ENCODE measurements at places on chromosomes 5 and 9.

- no peak for DNase-seq
Observed at GRCh38 chr5:124570285-124571035, 176.0 kb downstream of the ZNF608 start.

- DNase-seq = no peak
Observed at GRCh38 chr9:5893591-5894236, 3.0 kb downstream of the MLANA start.

DNA sequence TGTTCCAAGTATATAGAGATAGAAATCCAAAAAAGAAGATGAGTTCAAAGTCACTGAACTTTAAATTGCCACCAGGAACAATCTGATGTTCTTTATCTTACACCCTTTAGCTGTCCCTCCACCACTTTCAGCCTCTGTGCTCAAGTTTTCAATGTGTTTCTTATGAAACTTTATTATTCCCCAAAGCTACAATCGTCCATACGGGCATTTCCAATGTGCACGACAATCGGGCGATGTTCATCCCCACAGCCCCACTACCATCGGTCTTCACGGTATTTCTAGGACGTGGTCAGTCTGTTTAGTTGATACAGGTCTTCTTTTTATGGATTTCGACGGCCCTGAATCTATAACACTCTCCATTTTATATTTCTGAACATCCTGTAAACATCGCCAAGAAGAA lies 238.7 kb upstream of the DAP start:
- no peak for DNase-seq

DNA sequence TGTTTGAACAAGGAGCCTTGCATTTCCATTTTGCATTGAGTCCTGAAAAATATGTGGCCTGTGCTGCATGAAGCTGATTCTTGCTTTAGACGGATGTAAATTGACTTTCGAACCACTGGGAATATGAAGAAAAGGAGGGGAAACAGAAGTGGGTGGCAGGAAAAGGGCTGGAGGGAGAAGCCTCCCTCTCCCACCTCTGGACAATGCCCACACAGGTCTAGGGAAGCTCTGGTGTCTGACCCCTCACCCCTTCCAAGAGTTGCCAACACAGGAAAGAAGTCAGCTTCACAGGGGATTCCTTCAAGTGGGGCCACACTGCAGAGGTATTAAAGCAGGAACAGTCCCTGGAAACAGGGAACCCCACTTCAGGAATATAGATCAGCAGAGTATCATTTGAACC lies 52.2 kb downstream of the ZNF366 start:
- no peak for DNase-seq

DNA sequence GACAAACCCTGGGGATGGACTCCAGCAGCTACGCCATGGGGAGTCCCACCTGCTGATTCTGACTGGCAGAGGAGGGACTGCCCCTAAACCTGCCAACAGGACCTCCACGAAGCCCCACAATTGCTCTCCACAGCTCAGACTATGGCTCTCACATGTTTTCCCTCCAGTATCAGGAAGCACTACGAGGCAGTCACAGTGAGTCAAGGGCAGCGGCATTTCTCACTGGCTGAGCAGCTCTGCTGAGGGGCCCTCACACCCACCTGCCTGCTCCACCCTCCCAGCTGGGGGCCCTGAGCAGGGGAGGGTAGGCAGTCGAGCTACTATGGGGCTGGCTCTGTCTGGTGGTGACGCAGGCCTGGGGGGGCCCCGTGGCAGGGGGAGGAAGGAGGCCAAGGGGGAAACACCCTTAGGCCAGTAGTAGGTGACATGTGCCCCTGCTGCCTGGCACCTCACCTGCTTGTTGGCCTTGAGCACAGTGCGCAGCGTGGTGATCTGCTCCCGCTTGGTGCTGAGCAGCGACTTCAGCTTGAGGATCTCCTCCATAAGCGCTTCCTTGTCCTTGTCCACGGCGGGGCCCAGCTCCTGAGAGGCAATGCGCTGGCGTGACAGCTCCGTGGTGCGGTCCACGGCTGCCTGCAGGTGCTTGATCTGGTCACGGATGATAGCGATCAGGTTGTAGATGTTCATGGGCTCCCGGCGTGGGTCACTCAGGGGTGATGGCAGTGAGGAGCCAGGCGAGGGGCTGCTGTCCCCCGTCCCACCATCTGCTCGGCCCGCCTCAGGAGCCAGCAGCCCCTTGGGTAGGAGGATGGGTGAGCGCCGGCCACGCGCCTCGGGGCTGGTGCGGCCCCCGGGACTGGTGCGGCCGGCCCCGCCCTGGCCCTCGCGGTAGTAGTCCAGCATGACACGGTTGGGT lies 46.3 kb downstream of the BICD2 start:
- no peak for DNase-seq

DNA sequence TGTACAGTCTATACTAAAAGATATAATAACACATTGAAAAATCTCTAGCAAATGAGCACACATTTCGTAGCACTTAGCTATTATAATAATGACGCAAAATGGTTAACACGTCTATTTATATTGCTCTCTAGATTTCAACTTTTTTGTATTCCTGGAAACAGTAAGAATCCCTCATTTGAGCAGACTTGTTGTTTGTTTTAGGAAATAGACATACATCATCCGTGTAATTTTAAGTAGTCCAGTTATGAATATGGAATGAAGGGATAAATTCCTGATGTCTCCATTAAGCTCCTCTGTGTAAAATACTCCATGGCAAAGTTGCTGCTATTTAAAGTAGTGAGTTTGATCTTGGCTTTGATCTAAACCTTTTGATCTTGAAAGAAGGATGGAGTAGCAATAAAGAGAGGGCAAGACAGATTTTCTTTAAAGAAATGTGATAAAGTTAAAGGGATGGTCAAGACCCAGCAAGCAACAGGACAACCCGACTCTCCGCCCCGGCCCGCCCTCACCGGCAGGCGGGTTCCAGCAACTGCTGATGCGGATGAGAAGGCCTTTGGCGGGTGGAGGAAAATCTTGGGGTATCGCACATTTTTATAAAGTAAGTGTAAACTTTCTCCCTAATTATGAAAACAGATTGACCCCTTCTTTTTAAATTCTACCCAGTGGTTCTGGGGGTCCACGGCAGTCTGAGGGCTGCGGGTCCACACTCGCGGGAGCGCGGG lies 277.4 kb downstream of the AOPEP start:
- no peak for DNase-seq

- no peak for DNase-seq
Observed at GRCh38 chr9:19998823-19999455, 210.1 kb upstream of the SLC24A2 start.

DNA sequence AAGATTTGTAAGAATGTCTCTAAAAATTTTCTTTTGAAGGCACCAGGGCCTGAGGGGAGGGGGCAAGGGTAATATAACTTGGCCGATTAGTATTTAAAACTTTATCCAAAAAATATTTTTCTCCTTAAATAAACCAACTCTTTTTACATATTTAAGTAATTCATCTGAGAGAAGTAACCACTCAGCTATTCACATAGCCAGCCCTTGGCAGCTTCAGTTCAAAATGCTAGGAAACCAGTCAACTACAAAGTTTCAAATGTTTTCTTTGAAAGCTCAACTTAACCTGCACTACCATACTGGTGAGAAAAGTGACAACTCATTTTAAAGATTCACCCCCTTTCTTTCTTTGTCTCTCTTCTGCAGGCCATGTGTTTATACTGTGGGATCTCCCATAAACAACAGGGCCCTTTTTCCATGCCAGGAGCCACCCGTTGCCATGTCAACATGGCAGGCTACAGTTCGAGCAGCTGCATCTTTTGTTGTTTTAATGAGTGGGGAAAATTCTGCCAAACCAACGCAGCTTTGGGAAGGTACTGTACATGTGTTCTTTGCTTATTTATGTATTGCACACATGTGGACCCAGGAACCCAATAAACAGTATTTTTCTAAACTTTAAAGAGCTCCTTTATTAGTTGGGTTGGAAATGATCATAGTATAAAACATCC lies 46.3 kb downstream of the AOPEP start:
- DNase-seq = no peak

DNA sequence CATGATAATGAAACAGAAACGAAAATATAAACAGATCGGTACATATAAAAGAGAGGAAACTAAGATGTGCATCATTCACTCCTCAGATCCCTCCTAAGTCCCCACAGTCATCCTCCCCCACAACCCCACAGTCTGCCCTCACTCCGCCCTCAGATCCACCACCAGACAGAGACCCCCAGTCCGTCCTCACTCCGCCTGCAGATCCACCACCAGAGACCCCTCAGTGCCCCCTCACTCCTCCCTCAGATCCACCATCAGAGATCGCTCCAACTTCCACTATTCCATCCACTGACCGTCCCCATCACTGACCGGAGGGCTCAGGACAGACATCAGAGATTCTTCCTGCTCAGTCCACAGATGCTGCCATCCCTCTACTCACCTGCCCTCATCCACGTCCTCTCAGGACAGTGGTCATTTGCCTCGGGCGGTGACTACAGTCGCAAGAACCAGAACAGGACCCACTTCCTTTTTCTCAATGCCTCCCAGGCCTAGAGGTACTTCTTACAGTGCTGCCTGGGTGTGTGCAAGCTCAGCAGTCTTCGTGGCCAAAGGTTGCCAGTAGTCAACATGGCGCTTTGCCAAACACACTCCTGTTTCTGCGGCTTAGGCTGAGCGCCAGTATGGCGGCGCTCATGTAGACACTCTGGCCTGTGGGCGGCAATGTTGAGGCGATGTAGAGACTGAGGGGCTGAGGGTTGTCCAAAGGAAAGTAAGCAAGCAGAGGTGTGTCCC lies 8.3 kb upstream of the SPATA31C1 start:
- DNase-seq = no peak

DNA sequence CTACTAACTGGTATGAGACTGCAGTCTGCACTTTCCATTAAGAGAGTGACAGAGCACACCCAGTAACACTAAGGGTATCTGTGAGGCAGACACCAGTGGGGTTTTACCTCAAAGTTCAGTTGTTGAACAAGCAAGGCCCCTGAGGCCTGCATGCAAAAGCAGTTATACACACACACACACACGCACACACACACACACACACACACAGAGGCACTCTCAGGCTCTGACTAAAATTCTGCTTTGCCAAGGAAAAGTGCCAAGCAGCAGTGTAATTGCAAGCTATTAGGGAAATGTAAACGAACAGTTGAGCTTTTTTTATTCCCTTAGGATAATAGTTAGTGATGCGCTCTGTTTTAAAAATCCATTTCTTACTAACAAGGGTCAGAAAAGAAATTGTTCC lies 377.1 kb downstream of the SPOCK1 start:
- no peak for DNase-seq

GRCh38 chr5:172311605-172312004 lies 28.0 kb upstream of the UBTD2 start:
- DNase-seq = no peak

DNA sequence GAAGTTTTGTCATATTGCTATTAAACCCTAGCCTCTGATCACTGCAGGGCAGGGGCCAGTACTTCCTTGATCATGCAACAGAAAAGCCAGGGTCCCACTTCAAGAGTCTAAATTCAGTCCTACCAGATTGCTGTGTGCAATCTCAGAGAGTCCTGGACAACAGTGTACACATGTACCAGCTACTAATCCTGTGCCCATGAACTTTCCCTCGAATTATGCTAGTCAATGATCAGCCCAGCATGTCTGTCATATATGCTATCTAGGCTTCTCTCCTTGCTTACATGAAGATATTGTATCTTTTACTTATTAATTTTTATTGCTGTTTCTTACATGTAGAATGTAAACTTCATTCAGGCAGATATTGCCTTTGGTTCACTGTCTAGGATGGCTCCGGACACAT lies 367.0 kb downstream of the NTRK2 start:
- no peak for DNase-seq

DNA sequence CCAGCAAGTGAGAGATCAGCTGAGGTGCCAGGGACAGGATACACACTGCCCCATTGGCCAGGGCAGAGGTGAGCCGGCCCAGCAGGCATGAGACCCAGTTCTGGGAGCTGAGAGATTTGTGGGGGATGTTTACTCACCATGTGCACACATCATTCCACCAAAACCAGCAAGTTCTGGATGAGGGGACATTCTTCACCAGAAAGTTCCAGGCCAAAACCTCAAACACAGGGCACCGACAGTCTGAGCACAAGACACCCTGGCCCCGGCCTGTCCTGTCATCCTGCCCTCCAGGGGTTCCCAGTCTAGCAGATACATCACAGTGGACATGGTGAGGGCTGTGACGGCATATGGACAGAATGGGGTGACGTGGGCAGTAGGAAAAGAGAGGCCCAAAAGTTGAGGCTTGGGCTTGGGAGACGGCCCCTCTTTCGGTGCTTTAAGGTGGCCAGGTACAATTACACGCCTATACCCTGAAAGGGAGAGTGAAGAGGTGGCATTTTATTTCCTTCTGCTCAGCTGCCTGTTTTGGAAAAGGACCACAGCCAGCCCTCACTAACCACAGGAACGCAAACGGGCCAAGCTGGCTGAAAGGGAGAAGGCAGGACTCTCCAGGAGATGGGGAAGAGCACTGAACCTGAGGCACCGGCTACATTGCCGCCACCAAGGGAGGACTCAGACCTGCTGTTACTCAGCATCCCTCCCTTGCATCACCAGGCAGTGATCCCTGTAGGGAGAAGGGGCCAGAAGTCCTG lies 64.0 kb downstream of the SHB start:
- no peak for DNase-seq

DNA sequence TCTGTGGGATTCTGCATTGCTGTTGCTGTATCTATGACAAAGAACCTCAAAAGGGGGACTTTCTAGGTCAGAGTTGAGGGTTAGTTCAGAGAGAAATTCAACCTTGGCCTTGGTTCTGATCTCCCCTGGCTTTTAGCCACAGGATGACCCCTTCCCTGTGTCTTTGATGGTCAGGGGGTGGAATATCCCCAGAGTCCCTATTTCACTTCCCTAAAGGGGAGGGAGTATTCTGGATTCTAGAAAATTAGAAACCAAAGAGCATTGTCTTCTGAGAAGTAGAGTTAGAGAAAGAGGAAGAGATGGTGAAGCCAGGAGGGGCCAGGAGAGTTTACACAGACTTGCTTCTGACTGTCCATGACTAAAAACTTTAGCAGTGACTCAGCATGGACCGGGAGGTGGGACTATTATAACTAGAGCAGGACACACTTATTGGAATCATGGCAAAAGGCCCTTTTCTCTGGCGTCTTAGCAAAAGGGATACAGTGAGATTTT lies 56.2 kb upstream of the LPAR1 start:
- DNase-seq = no peak

DNA sequence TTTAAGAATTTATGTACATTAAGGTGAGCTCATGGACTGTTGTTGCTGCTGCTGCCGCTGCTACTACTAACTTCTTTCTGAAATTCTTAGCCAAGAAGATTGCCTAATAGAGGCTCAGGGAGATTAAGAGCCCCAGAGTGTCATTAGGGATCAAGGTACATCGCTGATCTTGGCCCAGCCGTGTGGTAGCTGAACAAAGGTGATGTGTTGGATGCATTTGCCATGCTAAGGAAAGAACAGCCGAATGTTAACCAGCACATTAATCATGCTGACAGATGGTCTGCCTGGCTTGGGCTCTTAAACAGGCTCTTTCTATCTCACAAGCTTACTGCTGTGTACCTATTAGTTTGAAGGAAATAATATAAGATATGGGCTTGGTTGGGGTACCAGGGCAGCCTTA lies 137.1 kb downstream of the KCTD16 start:
- DNase-seq = no peak

GRCh38 chr5:89327608-89328007 lies 444.6 kb upstream of the MEF2C start:
- no peak for DNase-seq

GRCh38 chr9:133956520-133957076 lies 35.5 kb downstream of the VAV2 start:
- DNase-seq = no peak
